Mesothelial cell of epicardium (in vitro differentiated cells): ENCODE measurements at places on chromosomes 1 and 21. TPM values are rescaled to one million over a fixed set of nuclear protein-coding genes. Genes with fewer than 3 reads are reported as not detected.

- peaks cover 2% of the 10 kb centered on the region for H3K4me1 ChIP-seq
- H3K27me3 ChIP-seq = no peaks in the 10 kb centered on the region
- H3K36me3 ChIP-seq = no peaks in the 10 kb centered on the region
- H3K4me3 ChIP-seq = no peak overlapping the region
Observed at GRCh38 chr1:112836642-112837041, 119.4 kb downstream of the SLC16A1 start.

DNA sequence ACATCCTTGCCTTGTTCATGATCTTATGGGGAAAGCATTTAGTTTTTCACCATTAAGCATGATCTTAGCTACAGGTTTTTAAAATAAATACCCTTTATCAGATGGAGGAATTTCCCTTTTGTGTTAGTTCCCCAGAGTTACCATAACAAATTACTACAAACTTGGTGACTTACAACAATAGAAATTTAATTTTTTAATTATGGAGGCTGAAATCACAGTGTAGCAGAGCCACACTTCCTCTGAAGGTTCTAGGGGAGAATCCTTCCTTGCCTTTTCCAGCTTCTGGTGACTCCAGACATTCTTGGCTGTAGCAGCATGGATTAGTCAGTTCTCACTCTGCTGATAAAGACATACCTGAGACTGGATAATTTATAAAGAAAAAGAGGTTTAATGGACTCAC lies 18.5 kb downstream of the MIGA1 start:
- no peak overlapping the region for H3K4me3 ChIP-seq
- no peaks in the 10 kb centered on the region for H3K4me1 ChIP-seq
- H3K27me3 ChIP-seq = no peaks in the 10 kb centered on the region

GRCh38 chr21:44500111-44500510 lies 39.9 kb downstream of the KRTAP10-1 start:
- peaks cover 1% of the 10 kb centered on the region for H3K4me1 ChIP-seq
- no peak for DNase-seq
- H3K27ac ChIP-seq = no peak overlapping the region
- peaks cover 7% of the 10 kb centered on the region for H3K36me3 ChIP-seq

DNA sequence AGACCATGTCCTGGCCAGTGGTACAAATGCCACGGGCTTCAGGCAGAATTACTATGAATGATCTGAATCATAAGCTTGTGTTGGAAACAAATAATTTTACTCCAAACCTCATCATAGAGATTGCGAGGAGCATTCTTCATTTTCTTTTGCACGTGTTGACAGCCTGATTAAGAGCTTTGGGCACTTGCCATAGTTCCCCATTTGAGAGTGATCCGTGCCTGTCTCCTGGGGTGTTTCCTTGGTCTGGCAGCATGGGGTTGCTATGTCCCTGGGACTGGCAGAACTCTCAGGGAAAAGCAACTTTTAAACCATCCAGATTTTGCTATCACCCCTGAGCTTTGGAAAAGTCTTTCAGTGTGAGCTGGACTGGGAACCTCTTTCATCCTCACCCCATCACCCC lies 54.3 kb upstream of the KCNJ6 start:
- H3K27ac ChIP-seq = no peak overlapping the region
- no peaks in the 10 kb centered on the region for H3K4me1 ChIP-seq
- DNase-seq = no peak
- no peaks in the 10 kb centered on the region for H3K36me3 ChIP-seq
- H3K27me3 ChIP-seq = peaks cover 34% of the 10 kb centered on the region
- no peak overlapping the region for H3K4me3 ChIP-seq

DNA sequence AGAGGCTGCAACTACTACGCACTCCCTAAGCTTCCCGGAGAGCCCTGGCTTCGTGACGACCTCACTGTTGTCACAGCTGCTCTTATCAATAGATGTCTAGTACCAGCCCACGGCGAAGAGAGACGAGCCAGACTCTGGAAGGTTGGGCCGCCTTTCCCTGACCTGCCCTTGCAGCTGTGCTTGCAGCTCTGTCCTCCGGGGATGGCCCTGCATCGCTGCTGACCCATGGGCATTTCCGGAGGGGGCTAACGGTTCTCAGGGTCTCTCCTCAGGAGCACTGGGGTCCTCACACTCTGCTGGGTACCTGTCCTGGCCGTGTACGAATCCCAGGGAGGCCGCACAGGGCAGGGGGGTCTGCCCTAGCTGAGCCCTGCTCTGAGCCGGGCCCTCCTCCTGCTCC lies 93.8 kb upstream of the COL6A1 start:
- no peak overlapping the region for H3K4me3 ChIP-seq
- no peak overlapping the region for H3K27ac ChIP-seq
- H3K36me3 ChIP-seq = no peaks in the 10 kb centered on the region
- peaks cover 29% of the 10 kb centered on the region for H3K4me1 ChIP-seq
- peaks cover 17% of the 10 kb centered on the region for H3K27me3 ChIP-seq
- no peak for DNase-seq

DNA sequence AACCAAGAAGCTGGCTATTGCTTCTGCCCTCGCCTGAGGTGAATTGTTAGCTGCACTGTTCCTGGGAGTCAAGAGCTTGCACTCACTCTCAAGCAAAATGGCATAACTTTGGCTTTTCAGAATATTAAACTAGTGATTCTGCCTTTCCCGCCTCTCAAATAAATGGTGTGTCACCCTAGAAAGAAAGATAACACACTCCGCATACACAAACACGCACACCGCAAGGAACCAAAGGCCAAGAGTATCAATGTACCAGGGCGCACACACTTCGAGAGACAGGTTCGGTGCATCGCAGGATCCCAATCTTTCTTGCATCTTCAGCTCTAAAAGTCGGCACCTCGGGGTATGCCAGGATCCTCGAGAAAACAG lies 470 bp upstream of the RTCA start:
- peaks cover 31% of the 10 kb centered on the region for H3K36me3 ChIP-seq
- peak overlapping the region; percentile 98 for H3K4me3 ChIP-seq
- DNase-seq = no peak
- H3K4me1 ChIP-seq = peaks cover 20% of the 10 kb centered on the region
- H3K27ac ChIP-seq = peak overlapping the region; percentile 98

The HPDL gene
- total RNA-seq = 2.1 to 2.8 TPM (median 2.4 TPM) in 3 replicates

The SPOCD1 gene
- 0.75 to 1.3 TPM (median 1.0 TPM) in 3 replicates for total RNA-seq

The TSPEAR gene
- 0.09 to 0.11 TPM (median 0.11 TPM) in 3 replicates for total RNA-seq

The DIO1 gene
- not detected in 3 replicates for total RNA-seq
